Activated T-cell treated with anti-CD3 and anti-CD28 coated beads, Interleukin-2, amount 50 U/mL, for 24 hours (primary cell): ENCODE measurements at places on chromosomes 1 and 21.

DNA sequence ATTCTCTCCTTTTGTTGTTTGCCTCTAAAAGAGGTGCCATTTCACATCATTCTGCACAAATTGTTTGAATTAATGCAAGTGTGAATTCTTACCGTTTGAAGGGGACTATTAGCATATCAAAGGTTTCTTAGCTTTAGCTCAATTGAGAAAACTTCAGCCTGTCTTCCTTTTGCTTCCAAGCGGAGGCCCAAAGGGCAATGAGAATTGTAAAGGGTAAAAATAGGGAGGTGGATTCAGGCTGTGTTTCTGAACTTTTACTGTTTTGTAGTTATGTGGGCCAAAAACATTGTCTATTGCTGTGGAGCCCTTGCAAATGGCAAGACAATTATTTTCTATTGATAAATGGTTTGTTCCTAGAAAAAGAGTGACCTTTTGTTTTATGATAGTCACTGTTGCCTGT, 3.6 kb downstream of the ADGRL2 start:
- no peak for DNase-seq
- H3K27ac ChIP-seq = no peak overlapping the region
- H3K36me3 ChIP-seq = no peaks in the 10 kb centered on the region
- H3K4me1 ChIP-seq = peaks cover 5% of the 10 kb centered on the region
- peaks cover 57% of the 10 kb centered on the region for H3K27me3 ChIP-seq

DNA sequence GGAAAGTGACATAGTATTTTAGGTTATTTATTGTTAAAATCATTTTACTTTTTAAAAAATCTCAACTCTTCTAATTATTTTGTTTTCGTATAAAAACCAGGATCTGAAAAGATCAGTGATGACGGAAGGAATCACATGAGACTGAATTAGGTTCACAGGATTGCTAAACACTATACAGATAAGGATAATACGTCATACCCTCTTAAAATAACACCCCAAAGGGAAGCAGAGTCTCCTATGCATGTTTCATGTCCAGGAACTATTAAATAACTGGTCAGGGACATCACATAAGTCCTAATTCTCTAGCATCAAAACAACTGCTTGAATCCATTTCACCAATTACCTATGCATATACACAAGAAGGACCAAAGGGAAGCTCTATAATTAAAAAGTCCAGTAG, 84.9 kb downstream of the FOXJ3 start:
- peaks cover 56% of the 10 kb centered on the region for H3K36me3 ChIP-seq
- no peak for DNase-seq
- no peaks in the 10 kb centered on the region for H3K27me3 ChIP-seq
- no peak overlapping the region for H3K4me3 ChIP-seq
- no peak overlapping the region for H3K27ac ChIP-seq
- peaks cover 30% of the 10 kb centered on the region for H3K4me1 ChIP-seq

- H3K4me3 ChIP-seq = no peak overlapping the region
- H3K27me3 ChIP-seq = peaks cover 3% of the 10 kb centered on the region
- H3K4me1 ChIP-seq = no peaks in the 10 kb centered on the region
- H3K27ac ChIP-seq = no peak overlapping the region
- DNase-seq = no peak
Observed at GRCh38 chr1:178934546-178934945, 63.7 kb upstream of the ANGPTL1 start.

GRCh38 chr1:16151196-16151994, 4.5 kb downstream of the EPHA2 start:
- H3K4me3 ChIP-seq = no peak overlapping the region
- peaks cover 22% of the 10 kb centered on the region for H3K27me3 ChIP-seq
- H3K36me3 ChIP-seq = no peaks in the 10 kb centered on the region
- peaks cover 16% of the 10 kb centered on the region for H3K4me1 ChIP-seq

DNA sequence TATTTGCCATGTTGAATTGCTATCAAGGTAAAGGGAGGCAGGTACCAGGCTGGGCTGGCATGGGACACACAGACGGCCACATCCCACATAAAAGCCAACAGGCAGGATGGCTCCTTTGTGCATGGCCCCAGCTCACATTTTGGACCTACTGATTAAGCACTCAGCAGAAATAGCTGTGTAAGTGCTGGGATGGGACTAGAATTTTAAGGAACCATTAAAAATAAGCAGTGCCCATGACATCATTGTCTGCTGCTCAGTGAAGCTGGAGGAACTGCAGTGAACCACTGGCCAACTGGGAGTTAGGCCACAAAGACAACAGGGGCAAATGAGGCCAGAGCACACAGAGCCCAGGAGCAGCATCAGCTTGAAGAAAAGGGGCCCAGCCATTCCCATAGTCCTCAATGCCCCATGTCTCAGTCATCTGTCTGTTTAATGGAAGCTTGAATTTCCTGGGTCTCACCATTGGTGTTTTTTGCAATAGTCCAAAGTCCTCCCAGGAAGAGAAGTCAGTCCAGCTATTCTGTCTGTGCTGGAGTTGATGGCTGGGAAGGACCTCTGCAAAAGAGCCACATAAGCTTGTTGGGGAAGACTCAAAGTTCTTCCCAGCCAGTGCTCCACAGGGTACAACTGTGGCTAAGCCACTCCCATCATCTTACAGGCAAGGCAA, 45.3 kb upstream of the TNR start:
- H3K4me3 ChIP-seq = no peak overlapping the region
- H3K36me3 ChIP-seq = no peaks in the 10 kb centered on the region
- no peaks in the 10 kb centered on the region for H3K4me1 ChIP-seq
- no peak overlapping the region for H3K27ac ChIP-seq
- DNase-seq = no peak

GRCh38 chr21:45780647-45781046, 137.1 kb downstream of the PCBP3 start:
- H3K27ac ChIP-seq = no peak overlapping the region
- peaks cover 6% of the 10 kb centered on the region for H3K4me1 ChIP-seq
- H3K4me3 ChIP-seq = no peak overlapping the region
- no peak for DNase-seq

- H3K4me1 ChIP-seq = peaks cover 45% of the 10 kb centered on the region
- H3K36me3 ChIP-seq = peaks cover 70% of the 10 kb centered on the region
- DNase-seq = no peak
- no peak overlapping the region for H3K4me3 ChIP-seq
Observed at GRCh38 chr1:230091473-230092231, 24.6 kb downstream of the GALNT2 start.

GRCh38 chr1:2786329-2787162, 14.9 kb downstream of the TTC34 start:
- peaks cover 4% of the 10 kb centered on the region for H3K36me3 ChIP-seq
- H3K27ac ChIP-seq = no peak overlapping the region
- peaks cover 41% of the 10 kb centered on the region for H3K27me3 ChIP-seq
- DNase-seq = peak; percentile 84
- peaks cover 5% of the 10 kb centered on the region for H3K4me1 ChIP-seq
- H3K4me3 ChIP-seq = no peak overlapping the region

DNA sequence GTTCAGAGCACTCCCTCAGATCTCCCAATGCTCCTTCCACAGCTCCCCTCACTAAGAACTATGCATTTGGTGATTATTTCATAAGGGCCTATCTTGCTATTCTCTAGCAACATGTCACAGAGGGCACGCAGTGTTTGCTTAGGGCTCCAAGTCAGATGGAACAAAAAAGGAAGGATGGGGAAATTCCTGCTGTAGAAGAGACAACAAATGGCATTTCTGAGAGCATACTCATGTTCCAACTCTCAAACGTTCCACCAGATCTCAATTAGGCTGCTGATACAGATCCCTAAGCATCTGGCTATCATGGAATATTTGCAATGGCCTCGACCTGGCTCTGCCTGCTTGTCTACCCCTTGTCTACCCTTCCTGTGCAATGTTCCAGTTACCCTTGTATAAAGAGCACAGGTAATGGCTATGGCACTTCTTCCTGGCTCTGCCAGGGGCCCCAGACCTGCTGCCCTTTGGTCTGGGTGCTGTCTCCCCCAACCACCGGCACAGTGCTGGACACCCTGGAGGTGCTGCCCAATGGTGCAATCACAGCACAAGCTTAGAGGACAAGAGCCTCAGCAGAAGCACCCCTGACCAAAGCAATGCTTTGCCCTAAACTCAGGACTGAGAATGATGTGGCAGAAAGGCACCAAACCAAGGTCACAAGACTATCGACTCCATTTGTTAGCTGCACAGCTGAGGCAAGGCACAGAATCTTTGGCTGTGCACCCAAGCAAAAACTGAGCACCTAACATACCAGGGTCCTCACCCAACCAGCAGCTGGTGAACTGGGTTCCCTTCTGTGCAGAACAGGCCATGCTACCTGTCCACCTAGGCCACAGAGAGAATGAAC, 3.6 kb downstream of the PARP1 start:
- H3K36me3 ChIP-seq = peaks cover 79% of the 10 kb centered on the region
- peaks cover 67% of the 10 kb centered on the region for H3K4me1 ChIP-seq
- peak overlapping the region; percentile 76 for H3K27ac ChIP-seq
- H3K27me3 ChIP-seq = no peaks in the 10 kb centered on the region
- H3K4me3 ChIP-seq = peak overlapping the region; percentile 93
- no peak for DNase-seq

DNA sequence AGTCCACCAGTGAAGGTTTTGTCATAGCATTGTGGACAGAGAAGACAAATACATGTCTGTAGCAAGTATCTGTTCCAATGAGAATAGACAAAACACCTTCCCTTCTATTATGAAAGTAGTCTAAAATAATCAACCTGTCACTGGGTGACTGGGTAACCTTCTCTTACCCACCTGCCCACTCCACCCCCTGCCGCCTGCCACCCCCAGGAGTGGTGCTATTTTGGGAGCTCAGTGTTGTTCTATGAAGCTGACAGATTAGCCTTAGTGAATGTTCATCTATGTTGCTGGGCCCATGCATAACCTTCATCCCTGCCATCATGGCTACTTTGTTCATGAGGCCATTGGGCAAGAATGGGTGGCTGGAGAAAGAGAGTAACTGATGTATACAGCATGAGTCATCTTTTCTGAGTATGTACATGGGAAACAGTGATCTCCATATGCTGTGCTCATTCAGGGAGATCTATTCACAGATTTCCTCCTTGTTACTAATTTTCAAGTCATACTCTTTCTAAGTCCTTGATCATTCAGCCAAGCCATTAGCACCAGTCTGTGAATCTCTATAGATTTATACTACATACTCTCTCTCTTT, 24.8 kb downstream of the MARK1 start:
- no peaks in the 10 kb centered on the region for H3K4me1 ChIP-seq
- DNase-seq = no peak
- no peaks in the 10 kb centered on the region for H3K36me3 ChIP-seq
- H3K4me3 ChIP-seq = no peak overlapping the region
- no peak overlapping the region for H3K27ac ChIP-seq

- H3K27me3 ChIP-seq = no peaks in the 10 kb centered on the region
- no peaks in the 10 kb centered on the region for H3K36me3 ChIP-seq
- no peak for DNase-seq
Observed at GRCh38 chr1:8251635-8252034, 66.3 kb upstream of the SLC45A1 start.

- H3K4me3 ChIP-seq = no peak overlapping the region
- peaks cover 17% of the 10 kb centered on the region for H3K27me3 ChIP-seq
- no peak for DNase-seq
- H3K4me1 ChIP-seq = no peaks in the 10 kb centered on the region
- H3K36me3 ChIP-seq = no peaks in the 10 kb centered on the region
- no peak overlapping the region for H3K27ac ChIP-seq
Observed at GRCh38 chr21:41045534-41046268, 122.3 kb upstream of the BACE2 start.

DNA sequence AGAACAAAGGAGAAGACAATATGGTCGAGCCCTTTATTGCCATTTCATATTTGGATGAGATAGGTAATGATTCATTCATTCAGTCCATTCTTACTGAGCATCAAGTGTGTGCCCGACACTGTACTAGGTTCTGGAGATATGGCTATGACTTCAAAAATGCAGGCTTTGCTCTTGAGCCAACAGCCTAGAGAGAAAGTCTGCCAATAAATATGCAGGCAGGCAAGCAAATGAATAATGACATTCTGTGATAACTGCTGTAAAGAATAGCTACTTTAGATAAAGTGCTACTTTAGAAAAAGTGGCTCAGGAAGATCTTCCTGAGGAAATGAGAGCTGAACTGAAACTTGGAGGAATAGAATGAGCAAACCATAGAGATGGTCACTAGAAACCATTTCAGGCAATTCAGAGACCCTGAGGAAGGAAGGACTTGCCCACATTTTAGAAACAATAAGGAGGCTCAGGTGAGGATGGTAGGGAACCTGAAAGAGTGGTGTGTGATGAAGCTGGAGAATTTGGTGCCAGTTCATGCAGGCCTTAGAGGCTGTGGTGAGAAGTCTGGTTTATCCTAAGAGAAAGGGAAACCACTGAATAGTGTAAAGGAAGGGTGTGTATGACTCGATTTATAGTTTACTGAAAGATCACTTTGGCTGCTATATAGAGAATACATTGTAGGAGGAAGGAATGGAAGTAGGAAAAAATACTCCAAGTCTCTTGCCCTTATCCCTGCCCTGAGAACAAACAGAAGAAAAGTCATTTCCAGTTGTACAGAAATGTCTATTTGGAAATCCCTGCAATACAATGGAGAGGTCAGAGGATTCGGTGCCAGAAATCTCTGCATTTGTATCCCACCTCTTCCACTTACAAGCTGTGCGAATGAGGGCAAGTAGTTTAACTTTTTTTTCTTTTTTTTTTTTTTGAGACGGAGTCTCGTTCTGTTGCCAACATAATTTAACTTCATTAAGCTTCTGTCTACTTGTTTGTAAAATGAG, 167.9 kb downstream of the VPS13D start:
- peaks cover 22% of the 10 kb centered on the region for H3K4me1 ChIP-seq
- no peak for DNase-seq
- H3K4me3 ChIP-seq = no peak overlapping the region
- peaks cover 50% of the 10 kb centered on the region for H3K36me3 ChIP-seq

DNA sequence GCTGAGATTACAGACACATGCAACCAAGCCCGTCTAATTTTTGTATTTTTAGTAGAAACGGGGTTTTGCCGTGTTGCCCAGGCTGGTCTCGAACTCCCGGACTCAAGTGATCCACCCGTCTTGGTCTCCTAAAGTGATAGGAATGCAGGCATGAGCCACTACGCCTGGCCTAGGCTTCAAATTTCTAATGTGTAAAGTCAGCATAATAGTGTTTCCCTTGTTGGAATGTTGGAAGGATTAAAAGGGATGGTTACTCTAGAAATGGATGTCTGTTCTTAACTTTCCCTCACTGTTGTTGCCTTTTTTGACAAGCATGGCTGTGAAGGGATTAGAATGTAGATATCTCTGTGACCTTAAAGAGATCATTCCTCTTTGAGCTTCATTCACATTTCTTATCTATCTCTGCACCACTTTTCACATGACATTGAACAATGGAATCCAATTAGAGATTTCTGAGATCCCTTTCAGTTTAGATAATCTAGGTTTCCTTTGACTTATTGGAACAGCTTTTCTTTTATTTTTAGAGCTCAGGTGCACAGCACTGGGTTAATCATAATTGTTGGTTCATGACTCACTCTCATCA, 33.7 kb downstream of the NFASC start:
- no peak for DNase-seq
- peaks cover 41% of the 10 kb centered on the region for H3K27me3 ChIP-seq
- no peaks in the 10 kb centered on the region for H3K36me3 ChIP-seq
- no peak overlapping the region for H3K4me3 ChIP-seq
- H3K4me1 ChIP-seq = peaks cover 1% of the 10 kb centered on the region

GRCh38 chr1:44012941-44013609, 18.2 kb downstream of the SLC6A9 start:
- no peak for DNase-seq
- peaks cover 2% of the 10 kb centered on the region for H3K36me3 ChIP-seq
- H3K4me1 ChIP-seq = peaks cover 8% of the 10 kb centered on the region
- H3K27ac ChIP-seq = no peak overlapping the region

GRCh38 chr1:156794506-156795373, 21.9 kb downstream of the SH2D2A start:
- no peak overlapping the region for H3K4me3 ChIP-seq
- DNase-seq = no peak
- H3K27me3 ChIP-seq = no peaks in the 10 kb centered on the region
- H3K4me1 ChIP-seq = peaks cover 1% of the 10 kb centered on the region
